A375 (cell line): ENCODE measurements at places on chromosomes 1 and 21. TPM values are rescaled to one million over a fixed set of nuclear protein-coding genes. Genes with fewer than 3 reads are reported as not detected.

Gene E2F2
- total RNA-seq = 8.0 and 9.4 TPM in 2 replicates

Gene PTPRC
- not detected in 2 replicates for total RNA-seq

Gene NCMAP
- total RNA-seq = not detected in 2 replicates

Gene PPP2R5A
- total RNA-seq = 17.4 and 19.2 TPM in 2 replicates

Gene TMEM9
- 106 and 111 TPM in 2 replicates for total RNA-seq

Gene LHX8
- total RNA-seq = 1.3 and 2.3 TPM in 2 replicates
